ENCODE measurements at places on chromosomes 2 and 18.

DNA sequence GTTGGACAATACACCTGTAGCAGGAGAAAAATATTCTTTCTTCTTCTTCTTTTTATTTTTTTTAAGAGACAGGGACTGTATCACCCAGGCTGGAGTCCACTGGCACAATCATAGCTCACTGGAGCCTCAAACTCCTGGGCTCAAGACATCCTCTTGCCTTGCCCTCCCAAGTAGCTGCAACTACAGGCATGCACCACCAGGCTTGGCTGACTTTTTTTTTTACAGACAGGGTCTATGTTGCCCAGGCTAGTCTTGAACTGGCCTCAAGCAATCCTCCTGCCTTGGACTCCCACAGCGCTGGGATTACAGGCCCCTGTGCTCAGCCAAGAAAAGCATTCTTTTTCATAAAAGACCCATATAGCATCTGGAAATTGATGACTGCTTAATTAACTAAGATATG lies 17.1 kb upstream of the ARHGAP28 start:
- no peak for DNase-seq

- no peak for DNase-seq
Observed at GRCh38 chr18:61847164-61847791, 45.5 kb downstream of the RNF152 start.

GRCh38 chr2:16281451-16282335 lies 341.3 kb downstream of the MYCN start:
- DNase-seq, result peak; percentile 58

GRCh38 chr2:102057502-102058292 lies 65.9 kb downstream of the IL1R2 start:
- peak; percentile 3 for DNase-seq

DNA sequence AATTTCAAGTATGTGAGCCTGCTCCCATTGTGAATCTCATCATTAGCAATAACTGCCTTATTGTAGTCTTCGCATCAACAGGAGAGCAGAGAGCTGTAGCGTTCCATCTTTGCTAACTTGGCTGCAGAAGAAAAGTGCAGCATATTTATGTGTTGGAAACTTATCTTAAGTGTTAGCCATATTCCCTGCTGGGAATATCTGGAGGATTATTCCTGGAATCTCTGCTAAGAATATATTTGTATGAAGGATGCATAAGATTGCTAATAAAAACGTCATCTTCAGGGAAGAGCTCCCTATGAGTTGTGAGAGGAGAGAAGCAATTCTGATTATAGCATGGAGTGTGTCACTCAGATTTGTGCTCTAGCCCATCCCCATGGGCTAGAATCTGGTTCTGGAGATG lies 115.1 kb upstream of the REG3G start:
- DNase-seq, result no peak

DNA sequence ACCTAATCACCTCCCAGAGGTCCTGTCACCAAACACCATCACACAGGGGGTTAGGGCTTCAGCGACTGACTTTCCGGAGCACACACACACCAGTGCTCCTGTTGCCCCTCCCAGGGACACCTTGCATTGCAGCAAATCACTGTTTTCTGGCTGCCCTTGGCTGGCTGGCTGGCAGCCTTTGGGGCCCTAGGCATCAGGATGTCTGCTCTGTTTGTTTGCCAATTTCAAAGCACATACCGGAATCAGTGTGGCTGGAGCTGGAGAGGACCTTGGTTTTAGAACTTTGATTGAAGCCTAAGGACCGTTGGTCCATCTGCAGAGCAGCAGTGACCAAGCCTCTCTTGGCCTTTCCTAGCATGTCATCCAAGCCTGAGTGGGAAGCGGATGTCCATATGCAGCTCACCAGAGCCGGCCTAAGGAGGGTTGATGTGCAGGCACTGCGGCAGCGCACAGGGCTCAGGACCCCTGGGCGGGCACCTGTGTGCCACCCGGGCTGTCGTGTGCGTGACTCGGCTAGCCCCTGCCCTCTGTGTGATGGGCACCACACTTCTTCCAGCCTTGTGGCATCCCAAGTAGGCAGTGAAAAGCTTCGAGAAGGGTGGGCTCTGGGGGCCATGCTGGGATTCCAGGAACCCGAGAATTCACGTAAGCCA lies 62.1 kb downstream of the GBX2 start:
- no peak for DNase-seq

- DNase-seq, result no peak
Observed at GRCh38 chr2:85545780-85546240, 6.8 kb downstream of the MAT2A start.

DNA sequence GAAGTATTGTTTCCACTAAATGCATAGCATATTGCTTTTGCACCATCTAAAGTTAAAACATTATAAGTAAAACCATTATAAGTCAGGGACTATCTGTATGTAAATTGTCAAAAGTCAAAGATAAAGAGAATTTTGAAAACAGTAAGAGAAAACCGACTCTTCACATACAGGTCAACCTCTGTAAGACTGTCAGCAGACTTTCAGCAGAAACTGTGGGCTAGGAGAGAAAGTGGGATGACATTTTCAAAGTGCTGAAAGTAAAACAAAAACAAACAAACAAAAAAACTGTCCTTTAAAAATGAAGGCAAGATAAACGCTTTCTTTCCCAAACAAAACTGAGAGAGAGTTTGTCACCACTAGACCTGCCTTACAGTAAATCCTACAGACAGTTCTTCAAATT lies 122.9 kb upstream of the ID2 start:
- no peak for DNase-seq

DNA sequence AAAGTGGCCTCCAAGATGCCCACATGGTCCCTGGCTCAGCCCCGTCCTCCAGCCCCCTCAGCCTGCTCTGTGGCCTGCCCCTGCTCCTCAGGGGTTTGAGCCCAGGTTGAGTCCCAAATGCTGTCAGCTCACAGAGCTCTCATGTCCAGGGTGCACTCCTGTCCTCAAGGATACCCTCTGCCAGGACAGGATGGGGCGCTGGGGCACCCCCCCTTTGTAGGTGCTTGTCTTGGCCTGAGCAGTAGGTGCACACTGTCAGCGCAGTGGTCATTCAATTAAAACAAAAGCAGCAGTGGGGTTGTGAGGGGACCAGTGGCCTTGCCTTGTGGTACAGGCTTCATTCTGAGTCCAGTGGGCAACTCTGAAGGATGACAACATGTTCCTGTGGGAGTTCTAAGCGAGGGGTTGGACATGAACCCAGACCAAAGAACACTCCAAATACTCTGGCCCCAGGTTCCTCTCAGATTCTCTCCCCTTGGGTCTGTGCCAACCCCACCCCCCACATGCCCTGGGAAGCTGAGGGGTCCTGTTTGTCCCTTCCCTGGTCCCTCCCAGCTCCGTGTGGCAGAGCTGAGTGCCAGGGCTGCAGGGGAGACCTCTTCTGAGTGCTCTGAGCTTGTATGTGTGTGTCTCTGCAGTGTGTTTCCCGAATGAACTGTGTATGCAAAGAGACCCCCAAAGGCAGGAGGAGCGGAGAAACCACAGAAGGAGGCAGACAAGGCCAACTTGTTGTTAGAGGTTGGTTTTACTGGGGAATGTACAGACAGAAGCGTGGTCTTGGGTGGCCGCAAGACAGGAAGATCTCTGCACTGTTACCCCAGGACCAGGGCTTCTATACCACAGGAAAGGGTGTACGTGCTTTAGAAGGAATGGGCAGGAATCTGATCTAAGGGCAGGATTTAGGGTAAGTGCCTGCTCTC lies 155.6 kb upstream of the HS6ST1 start:
- DNase-seq, result peak; percentile 12

- DNase-seq, result no peak
Observed at GRCh38 chr2:33531549-33532059, 55.2 kb downstream of the RASGRP3 start.

DNA sequence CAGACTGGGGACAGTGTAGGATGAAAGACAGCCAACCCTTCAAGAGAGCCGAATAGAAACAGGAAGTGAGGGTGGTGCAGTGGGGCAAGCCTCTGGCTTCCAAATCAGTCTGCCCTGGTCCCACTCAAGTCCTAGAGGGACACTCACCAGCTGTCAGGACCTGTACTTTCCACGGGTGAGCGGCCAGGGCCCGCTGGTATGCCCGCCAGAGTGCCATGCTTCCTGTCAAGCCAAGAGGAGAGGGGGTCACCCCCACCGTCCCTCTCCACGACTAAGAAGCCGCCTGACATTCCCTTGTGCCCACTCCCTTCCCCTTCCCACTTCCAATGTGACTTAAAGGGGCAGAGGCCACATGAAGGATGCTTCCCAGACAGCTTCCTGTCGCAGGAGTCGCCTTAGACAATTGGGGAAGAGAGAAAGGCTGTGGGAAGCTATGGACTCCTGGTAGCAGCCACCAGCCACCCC lies 564 bp downstream of the MPV17 start:
- DNase-seq, result no peak

DNA sequence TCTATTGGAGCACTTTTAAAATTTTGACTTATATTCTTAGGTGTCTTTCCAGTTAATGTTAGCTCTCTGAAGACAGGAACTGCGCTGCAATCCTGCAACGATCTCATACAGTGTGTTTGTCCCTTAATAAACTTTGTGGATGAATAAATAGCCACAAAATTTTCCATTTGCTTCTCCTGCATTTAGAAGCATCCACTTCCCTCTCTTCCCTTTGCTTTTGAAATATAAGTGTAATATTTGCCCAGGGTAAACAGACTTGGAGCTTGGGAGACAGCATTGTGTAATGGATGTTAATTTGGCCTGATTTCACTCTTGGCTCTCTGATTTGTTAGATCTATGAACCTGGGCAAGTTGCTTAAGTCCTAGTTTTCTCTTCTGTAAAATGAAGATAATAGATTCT lies 58.2 kb upstream of the CD28 start:
- DNase-seq, result no peak

GRCh38 chr2:230987137-230988020 lies 8.5 kb upstream of the SPATA3 start:
- DNase-seq, result peak; percentile 74

GRCh38 chr2:37641582-37642171 lies 29.8 kb downstream of the CDC42EP3 start:
- no peak for DNase-seq

DNA sequence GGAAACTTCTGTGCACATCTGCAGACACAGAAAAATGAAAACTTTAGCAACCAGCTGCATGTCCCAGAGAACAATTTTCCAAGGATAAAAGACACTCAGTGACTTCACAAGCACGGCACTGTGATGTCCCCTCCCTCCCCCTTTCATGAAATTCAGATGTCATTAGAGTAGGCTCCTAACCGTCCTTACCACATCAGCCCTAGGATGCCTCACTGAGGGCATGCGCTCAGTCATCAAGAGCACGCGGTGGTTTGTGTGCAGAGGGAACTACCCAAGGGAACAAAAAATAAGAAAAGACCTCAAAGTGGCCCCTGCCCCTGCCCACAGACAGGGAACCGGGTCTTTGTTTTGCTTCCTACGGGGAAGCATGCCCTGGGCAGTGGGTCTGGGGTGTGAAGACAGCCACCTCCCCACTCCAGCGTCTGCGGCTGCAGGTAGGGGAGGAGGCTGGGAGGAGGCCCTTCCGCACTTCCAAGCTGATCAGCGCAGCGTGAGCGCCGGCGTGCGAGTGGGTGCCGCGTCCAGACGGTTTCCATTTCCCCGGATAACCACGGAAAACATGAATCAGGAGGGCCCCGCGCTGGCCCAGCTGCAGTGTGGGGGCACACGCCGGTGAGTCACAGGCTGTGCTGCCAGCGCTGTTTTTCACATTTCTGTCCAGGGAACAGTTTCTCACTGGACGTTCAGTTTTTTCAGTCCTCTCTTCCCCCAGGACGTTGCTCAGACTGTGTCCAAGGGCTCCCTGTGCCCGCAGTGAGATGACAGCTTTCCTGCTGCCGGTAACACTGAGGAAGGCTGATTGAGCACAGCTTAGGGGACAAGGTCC lies 70.6 kb downstream of the COPS8 start:
- DNase-seq, result no peak

GRCh38 chr2:102155703-102156515 lies 13.4 kb downstream of the IL1R1 start:
- no peak for DNase-seq

DNA sequence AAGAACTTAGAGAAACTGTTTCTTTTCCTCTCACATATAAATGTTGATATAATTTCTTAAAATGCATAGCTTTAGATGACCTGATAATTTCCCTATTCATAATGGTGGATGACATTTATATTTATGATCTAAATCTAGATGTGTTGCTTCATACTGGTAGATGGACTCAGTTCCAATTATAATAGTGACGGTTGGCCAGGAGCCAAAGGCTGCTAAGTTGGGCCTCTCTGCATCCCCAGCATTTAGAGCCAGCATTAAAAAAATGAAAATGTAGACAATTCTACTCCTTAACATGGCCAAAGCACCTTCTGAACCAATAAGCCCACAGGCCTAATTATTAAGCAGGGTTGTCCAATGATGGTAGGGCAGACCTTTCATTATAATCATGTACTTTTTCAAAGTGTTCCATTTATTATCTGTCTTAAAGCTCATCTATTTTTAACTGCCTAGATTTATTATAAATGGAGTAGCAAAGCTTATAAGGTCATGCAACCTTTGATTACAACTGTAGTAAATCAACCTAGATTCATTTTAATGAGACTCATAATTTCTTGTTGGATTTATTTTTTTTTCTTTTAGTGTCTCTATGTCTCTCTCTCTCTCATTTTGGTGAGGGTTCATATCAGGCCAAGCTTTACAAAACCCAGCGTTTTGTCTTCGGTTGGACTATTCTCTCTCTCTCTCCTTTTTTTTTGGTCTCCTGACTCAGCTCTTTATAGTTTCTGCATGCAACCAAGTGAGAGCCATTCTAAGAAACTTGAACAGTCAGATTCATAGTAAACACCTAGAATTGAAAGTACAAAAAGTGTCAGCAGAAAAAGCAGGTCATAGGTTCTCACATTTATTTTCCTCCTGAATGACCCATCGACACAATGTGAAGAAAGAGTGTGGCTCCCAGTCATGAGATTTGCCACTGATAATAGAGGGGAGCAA lies 2016.1 kb upstream of the PIK3C3 start:
- DNase-seq, result peak; percentile 49

- DNase-seq, result no peak
Observed at GRCh38 chr18:12606592-12607315, 51.2 kb downstream of the SPIRE1 start.

- no peak for DNase-seq
Observed at GRCh38 chr2:114579542-114579941, 137.1 kb downstream of the DPP10 start.

- DNase-seq, result no peak
Observed at GRCh38 chr2:191158747-191159146, 8.0 kb upstream of the STAT4 start.

GRCh38 chr2:178280244-178280852 lies 86.0 kb downstream of the OSBPL6 start:
- peak; percentile 18 for DNase-seq

DNA sequence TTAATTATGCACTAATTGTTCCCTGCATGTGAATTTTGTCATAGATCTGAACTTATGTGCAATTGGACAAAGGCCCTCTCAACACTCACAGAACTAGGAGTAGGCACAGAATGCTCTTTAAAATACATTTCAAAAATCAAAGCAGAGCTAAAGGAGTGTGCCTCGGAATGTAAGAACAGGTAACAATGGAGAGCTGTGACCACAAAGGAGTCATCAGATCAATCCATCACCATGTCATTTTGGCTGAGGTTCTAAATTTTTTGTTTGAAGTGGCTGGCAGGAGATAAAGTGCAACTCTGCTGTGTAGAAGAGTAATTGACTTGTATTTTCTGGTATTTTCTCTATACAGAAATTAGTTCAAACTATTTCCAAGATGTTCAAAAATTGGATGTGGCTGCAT lies 155.4 kb downstream of the NRP2 start:
- no peak for DNase-seq
